ENCODE measurements at places on chromosomes 7 and 10. TPM values are rescaled to one million over a fixed set of nuclear protein-coding genes. Genes with fewer than 3 reads are reported as not detected.

The BLOC1S2 gene
- 48.8 TPM for total RNA-seq

The TMEM139 gene
- total RNA-seq = 0.48 TPM

The ZNF365 gene
- 0.23 TPM for total RNA-seq

The ST7 gene
- total RNA-seq = 7.4 TPM

The SLC26A5 gene
- not detected for total RNA-seq

The SFXN3 gene
- total RNA-seq = 91.4 TPM

The DIP2C gene
- 0.76 TPM for total RNA-seq

The TMEM140 gene
- 36.5 TPM for total RNA-seq

The GIMAP7 gene
- 171 TPM for total RNA-seq

- no peak for DNase-seq
These were observed 25.3 kb upstream of the SMIM30 start for GRCh38 chr7:113143486-113144257.

DNA sequence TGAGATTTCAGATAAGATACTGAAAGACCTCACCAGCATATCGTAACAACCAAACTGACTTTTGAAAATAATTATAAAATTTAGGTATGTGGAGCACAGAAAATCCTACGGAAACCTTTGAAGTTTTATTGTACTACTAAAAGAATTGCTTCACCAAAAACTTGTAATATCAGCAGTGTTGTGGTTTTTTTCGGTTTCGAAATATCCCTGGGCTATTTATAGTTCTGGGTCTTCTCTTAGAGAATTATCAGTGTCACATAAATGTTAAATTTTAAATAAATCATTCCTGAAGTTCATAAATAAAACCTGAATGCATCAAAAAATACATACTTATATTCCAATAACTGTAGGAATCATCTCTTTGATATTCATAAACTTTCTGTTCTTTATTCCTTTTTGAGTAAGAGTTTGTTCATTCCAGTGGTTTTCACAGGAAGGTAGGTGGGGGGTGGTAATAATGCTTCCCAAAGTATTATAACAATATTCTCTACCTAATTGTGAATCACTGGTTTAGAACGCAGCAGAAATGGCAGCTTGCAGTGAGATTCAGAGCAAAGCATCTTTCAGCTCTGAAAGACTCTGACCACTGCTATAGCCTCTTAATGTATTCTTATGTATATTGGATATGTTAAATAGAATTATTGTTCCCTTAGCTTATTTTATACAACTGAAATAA is 60.2 kb downstream of the ZNF277 start:
- DNase-seq = no peak

DNA sequence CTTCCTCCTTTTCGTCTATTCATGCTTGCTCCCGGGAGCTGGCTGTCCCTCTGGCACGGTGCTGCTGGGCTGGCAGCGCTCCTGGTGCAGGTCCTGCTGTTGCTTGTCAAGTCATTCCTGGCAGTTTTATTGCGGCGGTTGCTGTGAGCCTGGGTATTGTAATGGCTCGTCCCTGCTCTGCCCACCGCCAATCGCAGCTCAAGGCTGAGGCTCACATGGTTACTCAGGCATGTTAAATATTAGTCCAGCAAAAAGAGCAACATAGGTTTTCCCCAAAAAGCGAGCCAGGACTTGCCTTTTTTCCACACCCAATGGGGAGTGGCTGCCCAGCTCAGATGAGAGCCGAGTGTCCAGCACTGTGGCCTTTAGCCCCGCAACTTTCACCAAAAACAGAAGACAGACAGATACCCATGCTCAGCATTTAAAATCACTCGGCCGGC is 492.9 kb upstream of the FOXK1 start:
- no peak for DNase-seq

- no peak for DNase-seq
These were observed 55.9 kb downstream of the ETV1 start for GRCh38 chr7:13933536-13933935.

- DNase-seq = no peak
These were observed 64.4 kb downstream of the CCNY start for GRCh38 chr10:35400595-35401268.

DNA sequence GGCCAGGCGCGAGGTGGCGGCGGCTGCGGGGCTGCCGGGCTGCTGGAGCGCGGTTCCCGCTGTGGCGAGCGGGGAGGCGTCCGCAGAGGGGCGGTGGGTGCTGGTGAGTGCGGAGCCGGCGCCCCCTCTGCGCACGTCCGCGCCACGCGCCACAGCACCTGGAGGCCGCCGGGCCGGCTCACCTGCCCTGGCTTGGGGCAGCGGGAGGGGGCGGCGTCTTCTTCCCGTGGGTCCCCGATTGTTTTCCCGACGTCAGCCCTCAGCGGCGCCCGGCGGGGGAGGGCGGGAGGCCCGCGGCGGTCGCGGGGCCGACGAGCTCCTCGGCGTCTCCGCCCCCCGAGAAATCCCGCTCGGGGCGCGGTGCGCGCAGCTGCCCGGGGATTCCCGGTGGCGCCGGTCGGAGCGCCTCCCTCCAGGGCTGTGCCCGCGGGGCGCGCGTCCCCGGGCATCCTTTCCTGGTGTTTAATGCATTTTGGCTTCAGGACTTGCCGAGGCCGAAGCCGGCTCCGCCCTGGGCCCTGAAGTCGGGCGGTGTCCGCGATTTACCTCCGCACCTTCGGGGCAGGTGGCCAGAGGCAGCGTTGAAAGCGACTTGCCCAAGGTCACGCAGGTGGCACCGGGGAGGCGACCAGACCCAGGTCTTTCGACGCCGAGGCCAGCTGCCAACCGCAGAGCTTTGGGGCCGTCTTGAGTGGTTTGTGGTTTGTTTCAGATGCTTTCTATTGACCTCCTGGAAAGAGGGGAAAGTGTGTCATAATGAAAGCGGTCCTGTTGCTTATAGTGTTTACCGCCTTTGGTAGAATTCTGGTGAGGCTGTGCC is 561 bp downstream of the PLEKHA1 start:
- DNase-seq = peak; percentile 60

- DNase-seq = no peak
These were observed 868.1 kb downstream of the LRMDA start for GRCh38 chr10:76299501-76299900.

DNA sequence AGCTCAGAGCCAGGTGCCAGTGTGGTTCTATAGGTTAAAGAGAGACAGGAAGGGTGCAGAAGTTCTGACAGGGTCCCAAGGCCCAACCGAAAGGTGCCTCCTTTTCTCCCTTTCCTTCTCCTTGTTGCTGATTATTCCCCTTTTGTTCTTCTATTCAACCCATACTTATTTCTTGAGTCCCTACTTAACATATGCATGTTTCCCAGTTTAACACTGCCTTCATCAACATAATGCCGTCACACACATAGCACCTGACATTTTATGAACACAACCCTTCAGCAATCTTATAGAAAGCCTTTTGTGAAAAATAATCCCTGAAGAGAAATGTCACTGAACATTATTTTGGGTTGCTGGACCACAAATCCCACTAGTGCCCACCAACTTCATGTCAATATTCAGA is 39.1 kb downstream of the SORBS1 start:
- DNase-seq = no peak

- no peak for DNase-seq
These were observed 275.0 kb upstream of the NPVF start for GRCh38 chr7:25503306-25503705.

DNA sequence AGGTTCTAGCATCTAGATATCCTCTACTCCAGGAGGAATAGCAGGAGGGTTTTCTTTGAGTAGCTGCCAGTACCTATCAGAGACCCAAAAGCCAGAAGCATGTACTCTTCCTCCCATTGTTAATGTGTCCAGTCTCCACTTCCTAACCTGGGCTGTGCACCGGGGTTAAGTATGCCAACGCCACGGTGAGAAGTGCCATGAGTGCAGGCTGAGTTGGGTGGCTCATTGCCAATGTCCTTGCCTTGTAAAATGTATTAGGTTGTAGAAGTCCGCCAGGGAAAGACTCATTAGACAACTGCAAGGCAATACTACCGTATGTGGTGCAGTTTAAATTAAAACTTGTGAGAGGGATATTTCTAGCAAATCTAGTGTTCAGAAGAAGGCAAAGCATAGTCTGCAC is 55.0 kb upstream of the PRR15 start:
- DNase-seq = no peak

DNA sequence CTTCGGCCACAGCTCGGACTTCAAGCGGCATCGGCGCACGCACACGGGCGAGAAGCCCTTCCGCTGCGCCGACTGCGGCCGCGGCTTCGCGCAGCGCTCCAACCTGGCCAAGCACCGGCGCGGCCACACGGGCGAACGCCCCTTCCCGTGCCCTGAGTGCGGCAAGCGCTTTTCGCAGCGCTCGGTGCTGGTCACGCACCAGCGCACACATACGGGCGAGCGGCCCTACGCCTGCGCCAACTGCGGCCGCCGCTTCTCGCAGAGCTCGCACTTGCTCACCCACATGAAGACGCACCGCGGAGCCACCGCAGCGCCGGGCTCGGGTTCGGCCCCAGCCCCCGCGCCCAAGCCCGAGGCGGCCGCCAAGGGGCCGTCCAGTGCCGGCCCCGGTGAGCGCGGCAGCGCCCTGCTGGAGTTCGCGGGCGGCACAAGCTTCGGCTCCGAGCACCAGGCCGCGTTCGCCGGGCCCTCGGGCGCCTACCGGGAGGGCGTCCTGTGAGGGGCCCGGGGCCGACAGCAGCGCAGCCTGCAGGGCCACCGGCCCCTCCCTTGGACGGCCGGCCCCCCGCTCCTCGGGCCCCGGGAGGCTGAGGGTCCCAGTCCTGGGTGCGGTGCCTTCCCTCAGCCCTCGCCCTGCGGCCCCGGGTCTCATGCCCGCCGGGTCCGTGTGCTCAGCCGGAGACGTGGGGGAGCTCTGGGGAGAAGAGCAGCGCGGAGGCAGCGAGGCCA is 17.2 kb downstream of the ZNF316 start:
- no peak for DNase-seq

- no peak for DNase-seq
These were observed 141.9 kb downstream of the RNF133 start for GRCh38 chr7:122556873-122557542.

DNA sequence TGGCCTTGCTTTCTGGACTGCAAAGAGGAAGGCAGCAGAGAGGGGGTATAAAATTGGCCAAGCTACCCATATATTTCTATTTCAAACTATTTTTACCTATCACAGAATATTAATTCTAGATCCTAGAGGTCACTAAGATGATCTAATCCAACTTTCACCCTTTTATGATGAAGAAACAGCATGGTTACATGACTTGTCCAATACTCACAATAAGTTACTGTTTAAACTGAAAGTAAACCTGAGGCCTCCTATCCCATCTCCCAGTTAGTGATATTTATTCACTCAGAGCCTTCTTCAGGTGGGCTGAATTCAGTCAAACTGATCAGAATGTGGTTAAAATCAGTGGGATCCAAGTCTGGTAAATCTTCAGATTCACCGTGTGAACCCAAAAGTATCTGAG is 1345.1 kb downstream of the XPNPEP1 start:
- no peak for DNase-seq

DNA sequence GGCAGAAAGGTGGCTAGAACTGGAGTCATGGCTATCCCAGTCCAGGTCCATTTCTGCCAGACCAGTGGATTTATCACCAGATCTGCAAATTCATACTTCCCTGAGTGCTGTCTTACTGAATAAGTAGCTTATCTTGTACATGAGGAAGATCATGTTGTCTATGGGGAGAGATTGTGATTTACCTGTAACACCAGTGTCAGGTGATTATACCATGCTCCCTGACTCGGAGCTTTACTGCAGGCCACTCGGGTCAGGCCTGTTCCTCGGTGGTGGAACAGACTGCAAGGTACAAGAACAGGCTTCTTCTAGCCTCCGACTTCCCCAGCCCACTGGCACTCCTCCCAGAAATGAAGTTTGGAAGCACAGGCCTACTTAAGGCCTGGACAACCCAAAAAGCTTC is 42.6 kb upstream of the DLG5 start:
- no peak for DNase-seq

GRCh38 chr7:117982071-117983055 is 109.1 kb upstream of the CTTNBP2 start:
- DNase-seq = no peak

DNA sequence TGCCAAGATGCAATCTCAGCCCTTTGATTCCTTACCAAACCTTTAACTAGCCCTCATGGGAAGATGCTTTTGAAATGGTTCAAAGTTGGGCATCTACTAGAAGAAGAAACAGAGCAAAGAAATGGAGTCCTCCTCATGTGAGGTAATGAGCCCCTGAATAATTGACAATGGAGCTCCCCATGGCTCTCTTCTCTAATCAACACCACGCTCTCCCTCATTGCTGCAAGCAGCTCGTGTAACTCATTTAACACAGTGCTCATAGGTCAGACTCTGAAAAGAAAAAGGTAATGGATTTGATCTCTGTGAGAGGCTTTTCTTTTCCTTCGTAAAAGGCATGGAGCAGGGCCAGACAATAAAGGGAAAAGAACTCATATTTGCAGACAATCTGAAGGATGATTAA is 312.8 kb downstream of the PHTF2 start:
- DNase-seq = no peak

DNA sequence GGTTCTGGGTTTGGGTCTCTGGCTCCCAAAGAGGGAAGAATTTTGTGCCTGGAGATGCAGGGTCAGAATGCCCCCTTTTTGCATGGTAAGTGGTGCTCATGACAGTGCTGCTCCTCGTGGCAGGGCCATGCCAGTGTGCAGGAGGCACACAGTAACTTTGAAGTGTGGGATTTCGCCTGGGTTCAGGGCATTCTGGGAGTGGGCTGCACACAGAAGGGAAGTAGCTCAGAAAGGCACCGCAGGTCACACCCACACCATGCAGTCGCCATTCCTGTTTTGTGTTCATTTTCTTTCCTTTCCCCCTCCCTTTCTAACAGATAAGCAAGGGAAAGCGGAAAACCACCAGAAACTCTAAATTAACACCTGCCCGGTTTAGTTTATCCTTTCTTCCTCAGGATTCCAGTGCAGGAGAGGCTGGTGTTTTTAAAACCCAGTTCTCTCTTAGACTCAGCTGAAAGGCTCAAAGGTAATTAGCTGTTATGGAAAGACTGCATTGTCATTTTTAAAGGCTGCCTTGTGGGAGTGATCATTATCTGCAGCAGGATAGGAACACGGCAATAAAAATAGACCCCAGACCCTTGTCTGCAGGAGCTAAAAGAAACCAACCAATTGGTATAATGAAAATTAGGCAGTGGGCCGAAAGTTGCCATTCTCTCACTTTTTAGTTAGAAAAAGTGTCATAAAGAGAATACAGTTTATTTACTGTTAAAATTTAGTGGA is 50.2 kb downstream of the EEPD1 start:
- DNase-seq = no peak

GRCh38 chr7:51034521-51035264 is 252.0 kb upstream of the GRB10 start:
- no peak for DNase-seq

GRCh38 chr7:128164061-128164954 is 76.8 kb upstream of the LEP start:
- DNase-seq = no peak

GRCh38 chr10:123597676-123598075 is 68.5 kb upstream of the GPR26 start:
- no peak for DNase-seq

GRCh38 chr10:58851606-58852005 is 324.8 kb upstream of the PHYHIPL start:
- DNase-seq = no peak

DNA sequence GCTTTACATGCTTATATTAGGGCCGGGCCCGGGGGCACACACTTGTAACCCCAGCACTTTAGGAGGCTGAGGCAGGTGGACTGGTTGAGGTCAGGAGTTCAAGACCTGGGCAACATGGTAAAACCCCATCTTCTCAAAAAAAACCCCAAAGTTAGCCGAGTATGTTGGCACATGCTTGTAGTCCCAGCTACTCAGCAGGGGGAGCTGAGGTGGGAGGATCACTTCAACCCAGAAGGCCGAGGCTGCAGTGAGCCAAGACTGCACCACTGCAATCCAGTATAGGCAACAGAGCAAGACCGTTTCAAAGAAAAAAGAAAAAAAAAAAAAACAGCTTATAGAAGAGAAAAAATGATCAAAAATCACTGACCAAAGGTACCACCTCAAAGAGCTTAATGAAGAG is 63.1 kb downstream of the AMZ1 start:
- no peak for DNase-seq

- DNase-seq = no peak
These were observed 1200.3 kb upstream of the LRRN3 start for GRCh38 chr7:109890622-109891021.
